DMS153 (cell line): ENCODE measurements at places on chromosomes 13 and 19.
A peak's percentile ranks its signal among the peaks of the same experiment; 100 is the strongest.

GRCh38 chr13:60427285-60427684 lies 30.3 kb downstream of the TDRD3 start:
- no peak for DNase-seq

GRCh38 chr19:16516923-16517610 lies 20.9 kb downstream of the C19orf44 start:
- no peak for DNase-seq

DNA sequence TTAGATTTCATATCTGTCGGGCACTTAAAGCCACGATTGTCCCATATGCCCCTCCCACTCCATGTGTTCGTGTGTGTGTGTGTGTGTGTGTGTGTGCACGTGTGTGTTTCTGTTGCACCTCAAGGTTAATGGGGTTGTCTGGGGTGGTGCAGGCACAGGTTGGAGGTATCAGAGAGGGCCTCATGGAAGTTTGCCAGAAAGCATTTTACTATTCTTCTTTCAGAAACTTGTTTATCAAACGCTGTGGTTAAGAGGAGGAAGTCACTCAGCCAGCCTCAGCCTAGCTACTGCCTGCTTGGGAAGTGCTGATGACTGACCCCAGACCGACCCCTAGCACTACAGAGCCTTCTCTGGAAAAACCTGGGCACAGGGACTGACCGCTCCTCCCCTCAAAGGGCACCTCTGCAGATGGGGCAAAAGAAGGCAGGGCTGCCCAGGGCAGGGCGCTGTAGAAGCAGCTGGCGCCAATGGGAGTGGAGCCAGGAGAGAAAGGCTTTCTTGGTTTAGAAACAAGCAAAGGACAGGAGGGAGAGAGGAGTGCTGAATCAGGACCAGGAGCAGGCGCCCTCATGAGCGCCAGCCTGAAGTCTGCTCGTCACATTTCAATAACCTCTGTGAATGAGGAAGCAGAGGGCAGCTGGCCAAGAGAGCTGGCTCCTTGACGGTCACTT lies 3.9 kb downstream of the SIAH3 start:
- DNase-seq = peak; percentile 70

- DNase-seq = no peak
Measured at GRCh38 chr13:96993634-96994016, 651 bp downstream of the OXGR1 start.

GRCh38 chr13:23889615-23890607 lies 711 bp upstream of the MIPEP start:
- DNase-seq = no peak

- DNase-seq = no peak
Measured at GRCh38 chr13:113769881-113770280, 10.9 kb downstream of the TMEM255B start.
